ENCODE measurements at places on chromosomes 2 and 18. TPM values are rescaled to one million over a fixed set of nuclear protein-coding genes. Genes with fewer than 3 reads are reported as not detected.

DNA sequence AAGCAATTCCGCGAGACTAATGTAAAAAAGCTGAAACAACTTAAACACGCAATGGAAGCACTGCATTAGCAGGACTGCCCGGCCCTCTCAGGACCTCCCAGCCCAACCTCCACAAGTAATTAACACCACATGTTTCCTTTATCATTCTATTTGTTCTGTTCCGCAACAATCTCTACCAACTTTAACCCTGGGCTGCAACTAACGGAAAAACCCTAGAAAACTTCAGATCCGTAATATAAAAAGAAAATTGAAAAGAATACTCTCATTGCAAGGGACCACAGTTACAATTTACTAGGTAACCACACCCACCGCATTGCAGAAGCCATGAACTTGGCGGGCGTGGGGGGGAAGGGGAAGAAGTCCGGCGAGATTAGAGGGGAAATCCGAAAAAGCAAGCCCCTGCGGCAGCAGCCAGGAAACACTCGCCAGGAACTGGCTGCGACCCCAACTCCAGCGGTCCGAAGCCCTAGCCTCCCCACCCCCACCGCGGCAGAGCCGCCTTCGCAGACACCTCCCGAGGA, 1.2 kb downstream of the EPB41L3 start:
- DNase-seq: no peak

DNA sequence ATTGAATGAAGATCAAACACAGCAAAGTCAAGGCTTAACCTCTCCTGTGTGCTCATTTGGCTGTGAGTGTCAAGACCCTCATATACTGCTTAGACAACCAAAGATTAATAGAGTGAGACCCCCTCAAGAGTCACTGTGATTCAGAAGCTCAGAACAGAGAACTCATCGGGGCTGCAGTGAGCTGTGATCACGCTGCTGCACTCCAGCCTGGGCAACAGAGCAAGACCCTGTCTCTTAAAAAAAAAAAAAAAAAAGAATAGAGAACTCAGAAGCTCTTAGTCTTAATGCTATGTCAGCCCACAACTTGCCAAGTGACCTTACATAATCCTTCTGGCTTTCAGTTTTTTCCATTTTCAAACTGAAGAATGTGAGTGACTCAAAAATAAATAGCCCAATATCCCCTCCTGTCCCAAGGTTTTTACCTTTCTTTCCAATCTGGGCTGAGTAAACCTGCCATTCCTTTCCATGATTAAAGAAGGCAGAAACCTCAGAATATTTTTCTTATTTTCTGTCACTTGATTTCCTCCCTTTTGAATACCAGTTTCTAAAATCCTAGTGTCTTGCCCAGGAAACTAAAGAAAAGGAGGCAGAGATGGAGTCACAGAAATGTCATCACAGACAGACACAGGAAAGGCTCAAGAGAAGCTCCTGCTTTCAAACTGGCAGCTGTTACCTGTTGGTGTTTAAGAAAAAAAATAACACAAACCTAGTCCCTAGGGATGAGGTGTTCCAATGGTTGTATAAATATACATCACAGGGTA, 102.4 kb downstream of the CACNB4 start:
- no peak for DNase-seq

DNA sequence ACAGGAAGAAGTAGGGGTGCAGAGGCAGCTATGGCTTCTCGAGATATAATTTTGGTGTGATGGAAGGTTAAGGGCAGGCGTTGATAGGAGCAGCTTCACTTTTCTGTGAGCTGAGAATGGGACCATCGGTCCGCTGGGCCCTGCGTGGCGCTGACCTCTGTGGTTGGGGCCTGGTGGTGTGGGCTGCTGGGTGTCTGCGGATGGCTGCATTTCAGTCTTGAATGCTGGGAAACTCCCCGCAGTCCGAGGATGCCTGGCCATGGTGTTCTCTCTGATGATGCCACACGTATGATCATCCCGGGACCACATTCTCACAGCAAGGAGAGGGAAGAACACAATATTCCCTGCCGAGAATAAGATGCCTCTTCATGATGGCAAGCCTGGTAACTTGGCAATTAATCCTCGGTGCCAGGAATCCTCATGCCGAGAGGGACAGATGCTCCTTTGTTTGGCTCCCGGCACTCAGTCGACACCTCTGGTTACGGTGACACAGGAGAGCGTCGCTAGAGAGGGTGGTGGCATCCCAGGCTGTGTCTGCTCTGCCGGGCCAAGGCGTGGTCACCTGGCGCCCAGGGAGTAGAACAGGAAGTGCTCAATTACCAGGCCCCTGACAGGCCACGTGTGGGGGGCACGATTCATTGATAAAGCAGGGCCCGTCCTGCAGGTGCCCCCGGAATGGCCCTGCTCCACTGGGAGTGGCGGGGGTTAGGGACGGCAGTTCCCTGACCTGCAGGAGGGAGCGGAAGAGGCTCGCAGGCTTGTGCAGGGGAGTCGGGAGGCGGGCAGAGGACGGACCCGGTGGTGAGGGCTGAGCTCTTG, 119.4 kb upstream of the CTDP1 start:
- no peak for DNase-seq

- no peak for DNase-seq
Observed at GRCh38 chr18:54358495-54359040, 862 bp downstream of the C18orf54 start.

- no peak for DNase-seq
Observed at GRCh38 chr18:66587430-66587829, 16.5 kb downstream of the CDH19 start.

DNA sequence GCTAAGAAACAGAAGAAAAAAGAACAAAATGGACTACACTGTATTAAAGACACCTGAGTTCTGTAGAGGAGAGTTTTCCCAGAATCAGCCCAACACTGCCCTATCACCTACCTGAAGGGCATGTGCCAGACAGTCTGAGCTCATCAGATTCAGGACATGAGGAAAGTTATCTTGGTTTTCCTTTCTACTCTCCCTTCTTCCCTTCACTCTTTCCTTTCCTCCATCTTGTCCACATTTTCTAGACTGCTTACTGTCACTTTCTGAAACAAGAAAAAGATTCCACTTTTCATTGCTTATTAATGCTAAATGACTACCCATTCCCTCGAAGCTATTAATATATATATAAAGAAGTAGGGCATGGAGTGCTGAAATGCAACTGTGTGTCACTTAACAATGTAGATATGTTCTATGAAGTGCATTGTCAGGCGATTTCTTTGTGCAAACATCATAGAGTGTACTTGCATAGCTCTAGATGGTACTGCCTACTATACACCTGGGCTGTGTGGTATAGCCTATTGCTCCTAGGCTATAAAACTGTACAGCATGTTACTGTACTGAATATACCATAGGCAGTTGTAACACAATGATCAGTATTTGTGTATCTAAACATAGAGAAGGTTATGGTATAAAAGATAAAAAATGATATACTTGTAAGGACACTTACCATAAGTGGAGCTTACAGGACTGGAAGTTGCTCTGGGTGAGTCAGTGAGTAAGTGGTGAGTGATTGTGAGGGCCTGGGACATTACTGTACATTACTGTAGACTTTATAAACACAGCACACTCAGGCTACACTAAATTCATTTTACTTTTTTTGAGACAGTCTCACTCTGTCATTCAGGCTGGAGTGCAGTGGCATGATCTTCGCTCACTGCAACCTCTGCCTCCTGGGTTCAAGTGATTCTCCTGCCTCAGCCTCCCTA, 145.5 kb upstream of the ITGA6 start:
- DNase-seq: no peak

Gene BCL2
- total RNA-seq: 128 TPM

- no peak for DNase-seq
Observed at GRCh38 chr2:64598226-64598625, 55.5 kb downstream of the SERTAD2 start.

DNA sequence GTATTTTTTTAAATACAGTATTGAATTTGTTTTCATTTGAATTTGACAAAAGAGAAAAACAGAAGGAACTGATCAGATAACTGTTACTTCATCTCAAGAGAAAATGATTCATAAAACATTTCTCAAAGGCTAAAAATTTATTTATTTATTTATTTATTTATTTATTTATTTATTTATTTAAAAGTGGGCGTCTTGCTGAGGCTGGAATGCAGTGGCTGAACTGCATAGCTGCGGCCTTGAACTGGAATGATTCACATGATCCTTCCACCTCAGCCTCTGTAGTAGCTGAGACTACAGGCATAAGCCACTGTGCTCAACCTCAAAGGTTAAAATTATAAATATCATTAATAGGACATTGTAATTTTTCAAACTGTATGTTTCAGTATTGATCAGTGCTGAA, 4.5 kb upstream of the PUM2 start:
- no peak for DNase-seq

GRCh38 chr18:62198259-62198658, 11.2 kb downstream of the RELCH start:
- no peak for DNase-seq

DNA sequence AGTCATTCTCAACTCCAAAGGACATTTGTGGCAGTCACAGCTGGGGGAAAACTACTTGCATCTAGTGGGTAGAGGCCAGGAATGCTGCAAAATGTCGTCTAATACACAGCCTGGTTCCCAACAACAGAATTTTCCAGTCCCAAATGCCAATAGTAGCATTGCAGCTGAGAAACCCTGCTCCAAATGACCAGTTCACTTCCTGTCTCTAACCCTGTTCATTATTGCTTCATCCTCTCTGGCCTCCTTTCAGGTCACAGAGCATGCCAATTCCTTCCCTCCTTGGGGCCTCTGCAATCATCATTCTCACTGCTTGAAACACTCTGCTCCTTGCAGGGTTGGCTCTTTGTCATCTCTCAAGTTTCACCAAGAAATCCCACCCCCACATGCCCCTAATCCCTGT, 139.1 kb downstream of the IRS1 start:
- no peak for DNase-seq

DNA sequence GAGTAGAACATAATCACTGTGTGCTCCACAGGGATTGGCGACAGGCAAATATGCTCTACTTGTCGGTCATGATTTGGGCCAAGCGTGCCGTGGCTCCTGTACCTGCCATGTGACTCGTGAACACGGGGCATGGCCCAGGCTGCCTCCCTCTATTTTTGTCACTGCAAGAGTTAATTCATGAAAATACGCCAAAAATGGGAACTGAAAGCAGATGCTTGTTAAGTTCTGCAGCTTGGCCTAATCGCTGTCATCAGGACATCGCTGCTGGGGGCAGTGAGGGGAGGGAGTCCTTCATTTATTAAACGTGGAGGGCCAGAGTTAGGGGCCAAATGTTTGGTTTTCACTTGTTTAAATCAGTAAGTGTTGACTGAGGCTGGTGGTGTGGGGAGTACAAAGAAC, 177.8 kb downstream of the BCL2 start:
- DNase-seq: no peak

- DNase-seq: no peak
Observed at GRCh38 chr2:77054938-77055337, 467.2 kb downstream of the LRRTM4 start.

GRCh38 chr2:60852282-60852860, 29.0 kb upstream of the REL start:
- no peak for DNase-seq

Gene IL18R1
- total RNA-seq: 37.3 TPM

- no peak for DNase-seq
Observed at GRCh38 chr2:124339709-124340108, 314.6 kb downstream of the CNTNAP5 start.

DNA sequence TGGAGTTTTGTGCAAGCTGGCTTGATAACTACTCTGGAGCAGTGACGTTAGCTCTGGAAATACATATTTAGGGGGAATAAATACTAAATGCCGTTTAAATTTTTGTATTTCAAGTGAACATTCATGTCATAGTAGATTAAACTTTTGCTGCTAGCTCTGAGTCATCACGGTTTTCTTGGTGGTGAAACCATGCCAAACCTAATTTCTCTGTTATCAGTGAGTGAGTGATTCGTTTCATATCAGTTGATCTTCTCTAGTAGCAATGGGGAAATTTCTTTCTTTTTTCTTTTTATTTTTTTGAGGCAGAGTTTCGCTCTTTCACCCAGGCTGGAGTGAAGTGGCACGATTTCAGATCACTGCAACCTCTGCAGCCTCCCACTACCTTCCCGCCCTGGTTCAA, 211.1 kb downstream of the PTPRM start:
- no peak for DNase-seq

DNA sequence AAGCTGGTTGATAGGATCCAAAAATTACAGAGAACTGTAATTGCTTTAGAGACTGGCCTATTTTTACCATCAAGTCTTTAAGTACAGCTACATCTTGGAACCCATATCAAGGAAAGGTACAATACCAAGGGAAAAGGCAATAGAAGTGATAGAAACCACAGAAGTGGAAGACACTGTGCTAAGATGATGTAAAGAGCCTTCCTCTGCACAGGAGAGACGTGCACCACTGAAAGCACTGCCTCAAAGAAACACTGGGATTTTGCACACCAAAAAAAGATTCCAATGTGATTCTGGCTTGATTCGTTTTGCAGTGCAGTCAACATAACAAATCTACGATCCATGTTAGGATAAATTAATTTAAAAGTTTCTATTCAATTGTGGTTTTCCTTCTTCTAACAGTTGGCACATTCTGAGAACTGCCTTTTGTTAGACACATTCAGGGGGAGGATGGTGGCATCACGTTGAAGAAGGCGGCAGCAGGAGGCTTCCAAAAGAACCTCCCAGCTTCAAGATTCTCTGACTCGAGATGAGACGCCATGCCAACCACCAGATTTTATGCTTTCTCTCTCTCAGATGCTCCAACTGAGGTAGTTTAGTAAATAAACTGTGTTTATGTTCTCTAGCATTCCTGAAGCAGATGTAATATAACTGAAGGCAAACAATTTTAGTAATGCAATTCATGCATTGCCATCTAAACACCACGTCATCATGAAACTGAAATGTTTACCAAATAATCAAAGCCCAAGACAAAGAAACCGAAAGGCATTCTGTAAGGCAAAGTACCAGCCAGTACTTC, 102.9 kb downstream of the BCL2 start:
- no peak for DNase-seq

Gene EGR4
- not detected for total RNA-seq

Gene TIGD1
- 11.7 TPM for total RNA-seq

Gene WDR12
- total RNA-seq: 35.1 TPM

Gene THSD7B
- not detected for total RNA-seq

DNA sequence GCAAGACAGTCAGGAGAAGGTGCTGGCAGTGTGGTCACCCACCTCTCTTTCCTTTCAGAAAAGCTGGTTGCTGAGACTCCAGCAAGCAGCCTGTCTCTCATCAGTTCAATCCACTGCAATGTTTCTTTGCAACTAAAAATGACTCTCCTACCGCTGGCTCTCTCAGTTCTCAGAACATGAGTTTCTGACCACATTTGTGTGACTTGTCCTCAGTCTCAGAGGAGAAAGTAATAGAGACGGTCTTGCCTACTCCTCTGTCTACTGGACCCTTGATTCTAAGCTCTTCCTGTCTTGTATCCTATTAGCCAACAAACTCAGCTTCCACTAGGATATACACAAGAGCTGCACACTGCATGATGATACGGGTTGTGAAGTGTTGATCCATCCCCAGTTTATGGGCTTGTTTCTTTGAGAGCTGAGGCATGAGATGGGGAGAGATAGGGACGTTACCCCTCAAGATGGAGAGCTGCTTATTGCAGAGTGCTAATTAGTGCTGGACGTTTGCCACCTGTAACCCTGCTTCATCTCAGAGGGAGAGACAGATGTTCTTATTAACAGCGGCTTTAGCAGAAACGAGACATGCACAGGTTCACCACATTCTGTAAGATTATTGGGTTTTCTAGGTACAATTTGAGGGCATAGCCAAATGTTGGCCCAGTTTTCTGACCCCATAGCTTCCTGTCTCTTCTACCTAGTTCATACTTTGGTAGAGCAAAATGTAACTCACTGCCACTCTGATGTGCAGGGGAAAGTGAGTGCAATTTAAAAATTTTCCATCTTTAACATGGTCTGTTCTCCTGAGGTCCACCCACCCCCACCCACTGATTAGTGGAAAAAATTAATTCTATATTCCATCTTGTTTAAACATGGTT, 32.4 kb upstream of the YWHAQ start:
- DNase-seq: no peak

- DNase-seq: no peak
Observed at GRCh38 chr2:130371723-130372054, 15.8 kb downstream of the PTPN18 start.

Gene C2orf78
- not detected for total RNA-seq

Measured in activated naive CD8-positive, alpha-beta T cell treated with anti-CD3 and anti-CD28 coated beads, Interleukin-2, amount 10 ng/mL, durations not matched to agents 7 days and 5 days (primary cell).